ENCODE measurements at places on chromosomes 2 and 18. TPM values are rescaled to one million over a fixed set of nuclear protein-coding genes. Genes with fewer than 3 reads are reported as not detected.

DNA sequence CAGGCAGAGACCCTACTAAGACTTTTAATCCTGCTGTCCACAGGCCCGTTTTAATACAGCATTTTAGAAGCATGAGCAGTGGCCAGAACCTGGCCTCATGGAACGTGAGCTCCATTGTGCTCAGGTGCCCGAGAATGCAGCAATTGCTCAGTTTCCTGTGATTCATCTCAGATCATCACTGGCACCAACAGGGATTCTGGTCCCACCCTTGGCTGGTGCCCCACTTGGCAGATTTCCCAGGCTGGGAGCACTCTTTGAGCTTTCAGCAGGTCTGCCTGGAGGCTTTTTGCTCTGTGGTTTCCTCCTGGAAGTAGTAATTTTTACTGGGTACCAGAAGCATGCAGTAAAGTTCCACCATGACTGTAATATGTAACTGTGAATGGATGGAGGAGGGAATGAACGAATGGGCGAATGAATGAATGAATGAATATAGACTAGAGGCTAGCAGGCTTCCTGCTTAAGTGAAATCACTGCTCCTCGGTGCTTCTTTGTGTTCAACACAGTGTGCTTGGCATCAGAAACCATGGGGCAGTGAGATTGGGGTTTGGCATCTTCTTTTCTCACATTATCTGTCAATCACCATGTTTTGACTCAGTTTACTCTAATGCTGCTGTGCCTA is 312.9 kb downstream of the PRKCE start:
- H3K4me1 ChIP-seq: peaks cover 44% of the 10 kb centered on the region
- peak; percentile 71 for DNase-seq
- H3K27me3 ChIP-seq: no peaks in the 10 kb centered on the region
- H3K27ac ChIP-seq: no peak overlapping the region
- H3K36me3 ChIP-seq: no peaks in the 10 kb centered on the region

- no peaks in the 10 kb centered on the region for H3K27me3 ChIP-seq
- H3K36me3 ChIP-seq: no peaks in the 10 kb centered on the region
- H3K4me3 ChIP-seq: peak within 1 kb of the TSS; percentile 55
- peak; percentile 70 for DNase-seq
- H3K27ac ChIP-seq: peak within 1 kb of the TSS; percentile 83
Measured at GRCh38 chr2:223051693-223052289, at the start of gene KCNE4. KCNE4 (plus strand) TSS chr2:223052190; CDS start chr2:223052831, 641 bp downstream.

- H3K4me3 ChIP-seq: no peak overlapping the region
- no peaks in the 10 kb centered on the region for H3K4me1 ChIP-seq
- no peaks in the 10 kb centered on the region for H3K27me3 ChIP-seq
- H3K27ac ChIP-seq: no peak overlapping the region
Measured at GRCh38 chr2:230976671-230977171, 19.2 kb upstream of the SPATA3 start.

DNA sequence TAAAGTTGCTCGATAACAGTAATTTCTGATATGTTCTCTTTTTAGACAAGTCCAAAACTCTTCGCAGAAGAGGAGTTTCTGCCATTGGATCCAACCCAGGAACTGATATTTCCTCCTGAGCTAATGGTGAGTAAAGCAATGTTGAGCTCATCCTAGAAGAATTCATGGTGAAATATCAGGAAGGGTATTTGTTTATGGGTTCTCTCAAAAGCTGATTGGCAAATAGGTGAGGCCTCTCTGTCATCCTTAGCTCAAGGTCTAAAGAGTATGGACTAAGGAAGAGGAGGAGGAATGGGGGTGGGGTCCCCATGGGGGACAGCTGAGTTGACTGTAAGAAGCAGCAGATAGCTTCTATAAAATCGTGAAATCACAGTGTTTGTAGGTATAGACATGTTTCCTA is 18.2 kb downstream of the AOX1 start:
- no peaks in the 10 kb centered on the region for H3K4me1 ChIP-seq
- no peaks in the 10 kb centered on the region for H3K36me3 ChIP-seq
- no peak overlapping the region for H3K4me3 ChIP-seq
- H3K27me3 ChIP-seq: no peaks in the 10 kb centered on the region
- peak overlapping the region; percentile 29 for H3K27ac ChIP-seq
- DNase-seq: no peak

DNA sequence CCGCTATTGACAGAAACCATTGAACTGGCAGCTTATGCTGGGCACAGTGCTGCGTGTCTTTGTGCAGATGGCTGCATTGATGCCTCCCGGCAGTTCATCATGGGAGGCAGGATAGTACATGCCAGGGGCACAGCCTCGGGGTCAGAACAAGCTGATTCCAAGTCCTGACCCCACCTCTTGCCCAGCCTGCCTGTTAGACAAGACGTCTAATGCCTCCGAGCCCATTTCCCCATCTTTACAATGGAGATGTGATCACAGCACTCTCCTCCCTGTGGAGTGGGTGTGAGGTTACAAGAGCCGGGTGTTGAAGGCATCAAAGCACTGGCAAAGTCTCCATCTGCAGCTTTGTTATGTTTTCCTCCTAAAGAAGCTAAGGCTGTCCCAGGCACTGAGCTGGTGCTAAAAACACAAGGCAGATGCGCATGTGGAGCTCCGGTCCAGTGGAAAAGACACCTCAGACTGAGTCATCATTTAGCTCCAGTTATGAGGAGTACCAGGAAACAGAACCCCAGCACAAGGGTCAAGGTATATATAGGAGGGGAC is 125.7 kb upstream of the EPAS1 start:
- no peaks in the 10 kb centered on the region for H3K4me1 ChIP-seq
- H3K36me3 ChIP-seq: no peaks in the 10 kb centered on the region
- no peak overlapping the region for H3K4me3 ChIP-seq
- no peaks in the 10 kb centered on the region for H3K27me3 ChIP-seq

DNA sequence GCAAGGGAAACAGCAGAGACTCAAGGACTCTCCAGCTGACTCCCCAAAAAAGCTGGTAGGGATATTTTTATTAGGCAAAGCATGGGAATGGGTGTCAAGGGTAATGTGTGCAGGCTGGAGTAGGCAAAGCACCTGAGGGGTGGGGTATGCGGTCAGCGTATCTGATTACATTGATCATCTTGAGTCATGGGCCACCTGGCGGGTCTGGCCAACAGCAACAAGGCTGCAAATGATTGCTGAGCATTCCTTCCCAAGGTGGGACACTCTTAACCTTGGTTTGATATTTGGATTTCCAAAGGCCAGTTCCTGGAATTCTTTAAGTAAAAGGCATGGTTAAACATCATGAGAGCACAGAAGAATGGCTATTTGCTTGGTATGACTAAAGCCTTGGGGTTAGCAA is 32.6 kb upstream of the CCBE1 start:
- H3K4me3 ChIP-seq: no peak overlapping the region
- no peaks in the 10 kb centered on the region for H3K27me3 ChIP-seq
- H3K36me3 ChIP-seq: no peaks in the 10 kb centered on the region
- no peaks in the 10 kb centered on the region for H3K4me1 ChIP-seq
- no peak overlapping the region for H3K27ac ChIP-seq

DNA sequence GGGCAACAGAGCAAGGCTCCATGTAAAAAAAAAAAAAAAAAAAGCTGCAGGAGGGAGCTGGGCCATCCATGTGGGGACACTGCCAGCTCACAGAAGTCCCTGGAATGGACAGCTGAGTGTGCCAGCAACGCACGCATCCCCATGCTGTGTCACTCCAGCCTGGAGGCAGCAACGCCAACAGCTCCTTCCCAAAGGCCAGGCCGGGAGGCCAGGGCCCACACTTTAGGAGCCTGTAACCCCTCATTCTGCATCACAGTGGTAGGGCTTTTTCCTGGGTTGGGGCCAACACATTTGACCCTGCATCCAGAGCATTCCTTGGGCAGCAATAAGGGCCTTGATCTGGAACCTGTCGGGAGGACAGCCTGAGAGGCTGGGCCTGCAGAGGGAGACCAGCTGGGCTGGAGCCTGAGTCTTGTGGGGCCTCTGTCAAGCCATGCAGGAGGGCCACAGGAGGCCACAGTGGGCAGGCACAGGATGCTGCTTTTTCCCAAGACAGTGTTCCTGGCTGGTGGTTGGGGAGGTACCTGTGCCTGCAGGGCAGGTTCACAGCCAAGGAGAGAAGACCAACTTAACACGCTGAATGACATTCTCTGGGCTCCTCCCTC is 16.8 kb upstream of the KCNK3 start:
- H3K36me3 ChIP-seq: no peaks in the 10 kb centered on the region
- no peak for DNase-seq
- no peak overlapping the region for H3K4me3 ChIP-seq
- H3K4me1 ChIP-seq: no peaks in the 10 kb centered on the region
- no peak overlapping the region for H3K27ac ChIP-seq

DNA sequence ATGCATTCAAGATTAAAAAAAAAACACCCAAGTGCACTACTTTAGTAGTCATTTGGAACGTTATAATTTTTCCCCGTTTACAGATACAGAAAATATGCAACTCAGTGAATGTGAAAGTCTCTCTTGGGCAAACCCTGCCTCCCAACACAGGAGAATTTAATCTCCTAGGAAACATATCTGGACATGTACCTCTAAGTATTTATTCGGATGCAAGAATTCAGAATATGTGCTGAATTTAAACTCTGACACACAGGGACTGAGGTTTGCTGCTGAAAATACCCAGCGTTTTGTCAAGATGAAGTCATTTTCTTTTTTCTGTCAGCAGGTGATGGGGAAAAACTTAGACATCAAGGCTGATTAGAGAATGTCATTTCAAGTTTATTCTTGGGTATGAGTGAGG is 105.4 kb downstream of the ACKR3 start:
- no peak overlapping the region for H3K4me3 ChIP-seq
- H3K27ac ChIP-seq: no peak overlapping the region
- H3K4me1 ChIP-seq: no peaks in the 10 kb centered on the region

DNA sequence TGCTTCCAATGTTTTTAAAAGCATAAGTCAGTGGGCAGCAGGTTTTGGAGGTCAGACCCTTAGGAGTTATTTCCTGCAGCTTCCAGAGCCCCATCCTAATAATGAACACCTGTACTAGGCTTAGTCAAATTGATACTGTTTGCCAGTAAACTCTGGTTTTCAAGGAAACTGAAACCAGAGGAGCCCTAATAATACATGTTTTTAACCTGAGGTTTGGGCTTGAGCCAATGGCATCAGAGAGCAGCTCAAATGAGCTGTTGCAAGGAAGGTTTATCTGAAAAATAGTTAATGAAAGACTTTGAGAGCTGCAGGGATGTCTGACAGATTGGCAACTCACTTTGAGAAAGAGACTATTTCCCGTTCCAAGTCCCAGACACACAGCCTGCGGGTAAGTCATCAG is 54.6 kb downstream of the DCC start:
- no peaks in the 10 kb centered on the region for H3K4me1 ChIP-seq
- no peaks in the 10 kb centered on the region for H3K36me3 ChIP-seq
- no peaks in the 10 kb centered on the region for H3K27me3 ChIP-seq

GRCh38 chr18:59387687-59388565 is 28.9 kb upstream of the LMAN1 start:
- no peak overlapping the region for H3K4me3 ChIP-seq
- H3K36me3 ChIP-seq: no peaks in the 10 kb centered on the region
- H3K27ac ChIP-seq: no peak overlapping the region
- DNase-seq: no peak
- H3K27me3 ChIP-seq: no peaks in the 10 kb centered on the region

DNA sequence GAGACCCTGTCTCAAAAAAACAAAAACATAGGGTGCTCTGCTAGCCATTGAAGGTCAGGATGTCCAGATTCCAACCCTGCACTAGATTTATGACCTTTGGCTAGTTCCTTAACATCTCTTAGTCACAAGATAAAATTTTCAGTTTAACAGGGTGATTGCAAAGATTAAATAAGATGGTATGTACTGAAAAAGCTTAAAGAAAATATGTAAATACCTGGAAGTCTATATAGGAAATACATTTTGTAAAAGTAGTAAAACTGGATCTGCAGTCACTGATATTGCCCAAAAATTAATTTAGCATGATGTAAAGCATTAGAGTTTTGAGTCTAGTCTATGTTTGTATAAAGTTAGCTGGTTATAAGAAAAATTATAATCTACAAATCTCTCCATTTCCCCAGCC is 5.4 kb upstream of the COX7A2L start:
- no peak overlapping the region for H3K27ac ChIP-seq
- H3K4me3 ChIP-seq: no peak overlapping the region

GRCh38 chr2:241134711-241135110 is 14.6 kb downstream of the PASK start:
- H3K4me3 ChIP-seq: no peak overlapping the region
- no peak overlapping the region for H3K27ac ChIP-seq
- no peaks in the 10 kb centered on the region for H3K4me1 ChIP-seq
- no peak for DNase-seq

The HOXD12 gene
- total RNA-seq: not detected

The ATP6V1C2 gene
- total RNA-seq: 0.44 TPM

The RIT2 gene
- total RNA-seq: not detected

The CYB5A gene
- 73.5 TPM for total RNA-seq

- H3K4me3 ChIP-seq: no peak overlapping the region
- H3K27ac ChIP-seq: no peak overlapping the region
- no peaks in the 10 kb centered on the region for H3K36me3 ChIP-seq
- H3K4me1 ChIP-seq: no peaks in the 10 kb centered on the region
Measured at GRCh38 chr2:227366769-227367426, 12.2 kb downstream of the TM4SF20 start.

- no peak overlapping the region for H3K4me3 ChIP-seq
- H3K27ac ChIP-seq: peak overlapping the region; percentile 15
- H3K36me3 ChIP-seq: no peaks in the 10 kb centered on the region
- H3K4me1 ChIP-seq: peaks cover 47% of the 10 kb centered on the region
- H3K27me3 ChIP-seq: no peaks in the 10 kb centered on the region
Measured at GRCh38 chr2:86249579-86250391, 50.5 kb downstream of the MRPL35 start.

The FEV gene
- total RNA-seq: not detected

DNA sequence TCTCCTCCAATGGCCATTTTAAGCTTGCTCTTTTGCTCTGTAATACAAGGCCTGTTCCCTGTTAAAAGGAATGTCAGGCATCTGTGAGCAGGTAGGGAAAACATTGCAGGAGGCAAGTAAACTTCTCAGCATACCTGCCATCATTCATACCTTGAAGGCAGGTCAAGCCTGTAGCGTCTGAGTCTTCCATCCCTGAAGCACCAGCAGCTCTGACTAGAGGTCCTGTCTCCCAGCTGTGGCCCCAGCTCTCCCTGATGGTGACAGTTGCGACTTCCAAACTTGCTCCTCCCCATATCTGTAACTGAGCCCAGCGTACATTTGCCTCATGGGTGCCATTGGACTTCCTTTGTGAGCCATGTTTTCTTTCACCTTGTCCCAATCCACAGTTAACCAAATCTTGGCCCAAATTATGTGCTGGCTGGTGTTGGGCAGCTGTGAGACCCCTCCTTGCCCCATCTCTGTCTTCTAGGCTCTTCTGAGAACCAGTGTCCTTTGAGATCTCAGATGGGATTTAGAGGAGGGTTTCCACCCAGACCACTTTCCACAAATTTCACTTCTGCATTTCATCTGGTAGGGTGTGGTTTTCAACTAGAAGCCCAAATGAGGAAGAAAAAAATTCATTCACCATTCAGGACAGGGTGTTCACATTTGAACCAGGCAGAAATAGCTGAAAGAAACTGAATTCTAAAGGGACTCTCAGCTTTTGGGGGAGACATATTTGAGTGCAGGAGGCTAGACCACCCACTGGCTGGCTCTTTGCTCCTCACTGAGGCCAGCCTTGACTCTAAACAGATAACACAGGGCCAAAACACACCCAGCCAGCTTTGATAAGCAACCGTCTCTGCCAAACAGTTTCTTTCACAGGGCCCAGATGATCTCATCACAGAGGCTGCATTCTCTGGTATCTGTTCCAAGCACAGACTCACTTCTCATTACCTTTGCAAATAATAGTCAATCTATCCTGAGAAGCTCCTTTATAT is 66.4 kb upstream of the MSH2 start:
- no peaks in the 10 kb centered on the region for H3K27me3 ChIP-seq
- H3K36me3 ChIP-seq: no peaks in the 10 kb centered on the region
- H3K27ac ChIP-seq: peak overlapping the region; percentile 35
- DNase-seq: no peak
- no peaks in the 10 kb centered on the region for H3K4me1 ChIP-seq
- no peak overlapping the region for H3K4me3 ChIP-seq

All from right atrium auricular region (tissue), 2 donors.